ENCODE measurements at places on chromosomes 13 and 19.
A peak's percentile ranks its signal among the peaks of the same experiment; 100 is the strongest.

DNA sequence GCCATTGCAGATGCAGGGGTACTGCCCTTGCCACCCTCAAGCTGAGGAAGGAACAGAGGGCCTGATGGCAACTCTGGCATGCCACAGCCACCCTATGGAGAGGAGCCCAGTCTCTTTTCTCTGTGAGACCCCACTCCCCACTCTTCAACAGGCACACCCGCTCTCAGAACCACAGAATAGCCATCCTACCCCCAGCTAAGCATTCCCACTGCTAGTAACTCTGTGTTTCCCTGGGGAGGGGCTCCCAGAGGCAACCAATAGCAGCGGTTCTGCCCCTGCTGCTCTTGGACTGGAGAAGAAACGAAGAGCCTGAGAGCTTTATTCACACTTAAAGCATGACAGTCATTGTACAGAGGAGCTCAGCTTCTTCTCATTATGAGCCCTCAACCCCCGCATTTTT, 49.3 kb downstream of the UBL3 start:
- DNase-seq = no peak

DNA sequence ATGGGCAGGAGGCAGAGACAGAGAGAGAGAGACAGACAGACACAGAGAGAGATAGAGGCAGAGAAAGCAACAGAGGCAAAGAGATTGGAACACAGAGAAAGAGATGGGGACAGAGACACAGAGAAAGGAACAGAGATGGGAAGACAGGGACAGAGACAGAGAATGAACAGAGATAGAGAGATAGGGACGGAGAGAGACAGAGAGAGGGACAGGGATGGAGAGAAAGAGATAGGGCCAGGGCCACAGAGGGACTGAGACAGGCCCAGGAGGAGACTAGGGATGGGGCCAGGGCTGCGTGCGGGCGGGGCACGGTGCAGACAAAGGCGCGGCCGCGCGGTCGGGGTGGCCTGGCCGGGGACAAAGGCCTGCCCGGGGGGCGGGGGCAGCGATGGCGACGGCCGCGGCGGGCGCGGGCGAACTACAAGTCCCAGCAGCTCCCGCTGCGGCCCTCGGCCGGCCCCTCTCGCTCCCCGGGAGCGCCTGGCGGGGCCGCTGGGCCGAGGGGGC, at the start of gene ZNF358:
Gene ZNF358, plus strand, starts transcription at position 459 of the 507 bp plus-strand sequence. CDS start 3,140 bp downstream, outside the sequence.
- peak; percentile 77 for DNase-seq

- DNase-seq = peak; percentile 32
Observed at GRCh38 chr13:20160306-20161274, at the start of gene GJA3. Gene GJA3, minus strand, starts transcription at chr13:20161052. Its CDS starts 17,764 bp downstream, at chr13:20143288.

DNA sequence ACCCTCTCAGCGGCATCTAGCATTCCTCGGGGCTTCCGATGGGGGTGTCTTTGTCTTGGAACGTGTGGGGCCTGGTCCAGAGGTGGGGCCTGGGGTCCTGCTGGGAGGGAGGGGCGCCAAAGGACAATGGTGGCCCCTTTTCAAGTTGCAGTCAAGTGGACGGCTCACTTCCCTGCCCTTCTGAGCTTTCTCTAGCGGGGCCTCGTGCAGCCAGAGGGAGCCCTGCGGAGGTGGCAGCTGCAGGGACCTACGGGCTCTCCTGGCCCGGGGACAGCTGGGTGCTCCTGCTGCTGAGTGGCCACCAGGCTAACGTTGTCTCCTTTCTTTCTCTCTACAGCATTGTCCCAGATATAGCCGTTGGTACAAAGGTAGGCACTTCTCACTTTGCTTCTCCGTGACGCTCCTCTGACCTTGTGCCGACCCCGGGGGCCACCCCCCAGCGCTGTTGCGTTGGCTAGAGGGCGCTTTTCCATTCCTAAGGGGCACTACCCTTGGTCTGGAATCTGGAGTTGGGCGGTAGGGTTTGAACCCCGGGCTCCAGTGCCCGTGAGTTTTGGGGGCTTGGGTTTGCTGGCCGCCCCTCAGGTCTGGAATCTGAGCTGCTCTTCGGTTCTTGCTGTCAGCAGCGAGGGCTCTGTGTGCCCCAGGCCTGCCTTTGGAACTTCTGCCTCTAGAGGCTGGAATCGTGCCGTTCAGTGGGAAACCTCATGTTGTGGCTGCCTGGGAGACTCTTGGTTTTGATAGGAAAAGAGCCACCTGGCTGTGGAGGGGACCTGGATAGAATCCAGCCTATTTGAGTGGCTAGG, 2.0 kb downstream of the PTBP1 start:
- peak; percentile 64 for DNase-seq

DNA sequence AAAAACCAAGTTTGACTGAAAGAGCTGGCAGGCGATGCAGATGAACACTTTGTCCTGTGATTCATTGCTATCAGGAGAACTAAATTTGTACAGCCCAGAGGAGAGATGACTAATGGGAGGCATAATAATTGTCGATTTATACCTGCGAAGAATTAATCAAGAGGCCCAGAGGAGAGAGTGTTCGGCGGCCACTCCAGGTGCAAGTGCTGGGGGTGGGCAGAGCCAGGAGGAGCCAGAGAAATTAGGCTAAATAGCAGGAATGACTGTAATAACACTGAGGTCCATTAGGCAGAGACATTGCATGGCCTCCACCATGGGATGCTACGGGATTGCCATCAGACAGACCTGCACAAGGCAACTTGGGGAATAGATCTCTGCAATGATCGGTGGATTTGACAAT, 107.7 kb upstream of the UQCRFS1 start:
- no peak for DNase-seq

GRCh38 chr13:55673910-55674309, 1466.8 kb upstream of the PRR20A start:
- no peak for DNase-seq

DNA sequence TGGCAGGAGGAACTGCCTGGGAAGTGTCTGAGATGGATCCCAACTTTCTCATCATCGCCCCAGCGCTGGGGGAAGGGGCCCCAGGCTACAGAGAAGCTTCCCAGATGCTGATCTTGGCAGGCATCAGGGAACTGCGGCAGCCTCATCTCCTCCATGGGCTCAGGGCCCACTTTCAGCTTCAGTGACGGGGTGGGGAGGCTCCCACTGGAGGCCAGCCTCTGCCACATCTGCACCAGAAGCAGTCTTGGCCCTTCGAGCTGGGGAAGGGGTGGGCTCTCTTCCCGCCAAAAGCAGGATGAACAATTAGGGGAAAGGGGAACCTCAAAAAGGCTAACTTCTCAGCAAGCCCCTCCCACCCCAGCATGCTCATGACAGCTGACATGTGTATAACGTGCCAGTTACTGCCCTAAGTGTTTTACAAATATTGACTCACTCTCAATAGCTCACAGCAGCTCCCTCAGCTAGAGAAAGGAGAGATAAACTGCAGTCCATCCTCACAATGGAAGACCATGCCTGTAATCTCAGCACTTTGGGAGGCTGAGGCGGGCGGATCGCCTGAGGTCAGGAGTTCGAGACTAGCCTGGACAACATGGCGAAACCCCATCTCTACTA, 7.1 kb upstream of the S1PR2 start:
- DNase-seq = peak; percentile 77

DNA sequence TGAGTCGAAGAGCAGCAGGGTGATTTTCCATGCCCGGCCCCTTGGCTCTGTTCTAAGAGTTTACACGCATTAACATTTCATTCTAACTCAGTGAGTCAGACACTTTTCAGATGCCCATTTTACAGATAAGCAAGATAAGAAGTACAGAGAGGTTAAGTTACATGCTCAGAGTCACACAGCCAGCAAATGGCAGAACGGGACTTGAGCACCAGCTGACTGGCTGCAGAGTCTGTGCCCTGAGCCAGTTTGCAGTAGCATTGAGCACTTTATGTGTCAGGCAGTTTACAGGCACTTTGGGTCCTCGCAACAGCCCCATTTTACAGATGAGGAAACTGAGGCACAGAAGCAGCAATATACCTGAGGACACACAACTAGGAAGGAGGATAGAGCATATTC, 19.0 kb downstream of the CCDC8 start:
- DNase-seq = no peak

- DNase-seq = peak; percentile 53
Observed at GRCh38 chr13:27406178-27406939, 18.1 kb upstream of the GTF3A start.

DNA sequence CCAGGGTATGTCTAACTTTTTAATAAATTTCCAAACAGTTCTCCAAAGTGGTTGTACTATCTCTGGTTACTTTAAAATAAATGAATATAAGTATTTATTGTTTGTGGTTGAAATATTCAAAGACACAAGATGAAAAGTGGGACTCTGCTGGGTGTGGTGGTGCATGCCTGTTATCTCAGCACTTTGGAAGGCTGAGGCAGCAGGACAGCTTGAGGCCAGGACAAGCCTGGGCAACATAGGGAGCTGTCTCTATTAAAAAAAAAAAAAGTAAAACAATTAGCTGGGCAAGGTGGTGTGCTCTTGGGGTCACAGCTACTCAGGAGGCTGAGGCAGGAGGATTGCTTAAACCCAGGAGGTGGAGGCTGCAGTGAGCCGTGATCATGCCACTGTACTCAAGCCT, 10.4 kb downstream of the PNMA8A start:
- no peak for DNase-seq

- peak; percentile 73 for DNase-seq
Observed at GRCh38 chr19:55437410-55437809, 5.7 kb downstream of the SHISA7 start.

DNA sequence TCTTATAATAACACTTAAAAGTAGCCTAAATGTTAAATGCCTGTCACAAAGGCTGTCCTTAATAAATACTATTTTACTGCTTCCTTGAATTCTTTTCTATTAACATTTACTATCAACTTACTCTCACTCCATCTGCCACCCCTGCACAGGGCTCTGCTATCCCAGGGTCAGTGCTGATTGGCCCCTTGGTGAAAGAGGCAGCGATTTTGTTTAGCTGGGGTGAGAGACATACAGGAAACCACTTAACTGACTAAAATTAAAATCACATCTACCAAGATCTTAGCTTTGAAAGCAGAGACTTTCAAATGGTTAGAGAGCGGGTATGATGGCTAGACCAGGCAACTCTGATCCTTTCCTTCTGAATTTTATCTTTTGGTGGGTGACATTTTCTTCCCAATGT, 149.9 kb upstream of the HTR2A start:
- DNase-seq = no peak

GRCh38 chr13:31663880-31664585, 75.3 kb upstream of the RXFP2 start:
- no peak for DNase-seq

- DNase-seq = no peak
Observed at GRCh38 chr19:51959791-51960190, 26.8 kb downstream of the ZNF350 start.

- DNase-seq = no peak
Observed at GRCh38 chr13:78604782-78605611, 1.6 kb upstream of the POU4F1 start.

DNA sequence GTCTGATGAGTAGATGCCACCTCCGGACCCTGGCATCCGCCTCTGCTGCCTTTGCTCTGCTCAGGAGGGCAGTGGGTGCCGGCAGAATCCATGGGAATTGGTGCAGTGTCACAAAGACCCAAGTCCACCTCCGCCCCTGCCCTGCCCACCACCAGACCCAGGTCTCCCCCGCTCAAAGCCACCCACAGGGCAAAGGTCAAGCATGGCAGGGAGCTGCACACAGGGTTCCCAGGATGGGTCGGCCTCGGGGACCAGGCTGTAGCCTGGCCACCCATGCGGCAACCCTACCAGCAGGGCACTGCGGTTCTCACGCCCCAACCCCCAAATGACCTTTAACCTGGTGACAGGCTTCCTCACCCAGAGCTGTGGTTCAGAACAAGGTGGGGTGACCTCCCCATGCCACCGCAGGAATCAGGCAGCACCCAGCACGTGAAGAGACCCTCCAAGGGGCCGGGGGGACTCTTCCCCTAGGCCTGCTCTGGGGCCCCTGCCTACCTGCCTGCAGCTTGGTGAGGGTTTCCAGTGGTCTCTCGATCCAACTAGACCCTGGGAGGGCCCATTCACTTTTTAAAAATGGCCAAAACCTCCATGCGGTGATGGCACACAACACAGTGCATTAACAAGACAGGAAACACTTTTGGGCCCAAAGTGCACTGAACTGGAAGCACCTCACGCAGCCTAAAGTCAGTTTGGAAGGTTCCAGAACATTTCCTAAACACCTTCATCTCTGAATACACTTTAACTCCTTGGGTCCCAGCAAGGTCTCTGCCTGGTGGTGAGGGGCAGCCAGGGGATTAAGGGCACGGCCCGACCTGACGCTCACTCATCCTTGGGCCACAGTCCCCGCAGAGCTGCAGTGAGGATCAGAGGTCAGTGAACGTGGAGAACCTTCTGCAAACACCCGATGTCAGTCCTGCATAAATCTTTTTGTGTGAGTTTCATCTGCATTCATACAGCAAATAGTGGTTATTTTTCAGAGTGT, 11.0 kb downstream of the GAS6 start:
- no peak for DNase-seq

- no peak for DNase-seq
Observed at GRCh38 chr19:3914199-3914598, 18.7 kb upstream of the NMRK2 start.

DNA sequence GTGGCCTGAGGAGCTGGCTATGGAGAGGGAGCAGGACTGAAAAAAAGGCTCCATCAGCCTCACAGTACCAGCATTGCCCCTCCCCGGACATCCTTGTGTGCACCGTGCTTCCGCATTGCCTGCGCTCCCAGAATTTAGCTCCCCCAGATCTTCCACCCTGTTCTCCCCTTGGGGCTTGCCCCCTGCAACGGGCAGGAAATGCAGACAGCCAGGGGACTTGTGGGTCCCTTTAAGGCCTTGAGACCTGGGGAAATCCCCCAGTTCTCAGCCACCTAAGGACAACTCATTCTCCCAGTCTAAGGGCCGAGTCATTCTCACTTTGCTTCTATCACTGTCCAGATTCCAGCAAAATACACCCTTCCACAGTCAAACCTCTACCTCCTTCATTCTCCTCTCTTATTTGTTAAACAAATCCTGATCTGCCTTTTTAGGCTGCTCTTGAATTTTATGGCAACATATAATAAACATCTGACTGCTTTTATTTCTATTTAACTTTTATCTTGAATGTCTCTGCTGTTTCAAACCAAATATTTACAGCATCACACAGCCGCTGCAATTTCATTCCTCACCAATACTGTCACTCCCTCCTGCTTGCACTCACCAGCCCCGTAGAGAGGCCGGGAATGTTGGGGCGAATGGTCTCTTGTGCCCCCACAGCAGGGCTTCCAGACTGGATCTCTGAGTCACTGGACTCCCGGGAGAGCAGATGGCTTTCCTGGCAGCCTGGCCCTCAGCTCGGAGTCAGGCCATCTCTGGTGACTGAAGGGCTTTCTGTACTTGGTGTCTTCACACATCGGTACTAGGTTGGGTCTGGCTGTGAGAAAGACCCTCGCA, 221.9 kb downstream of the TSHZ3 start:
- DNase-seq = peak; percentile 99

DNA sequence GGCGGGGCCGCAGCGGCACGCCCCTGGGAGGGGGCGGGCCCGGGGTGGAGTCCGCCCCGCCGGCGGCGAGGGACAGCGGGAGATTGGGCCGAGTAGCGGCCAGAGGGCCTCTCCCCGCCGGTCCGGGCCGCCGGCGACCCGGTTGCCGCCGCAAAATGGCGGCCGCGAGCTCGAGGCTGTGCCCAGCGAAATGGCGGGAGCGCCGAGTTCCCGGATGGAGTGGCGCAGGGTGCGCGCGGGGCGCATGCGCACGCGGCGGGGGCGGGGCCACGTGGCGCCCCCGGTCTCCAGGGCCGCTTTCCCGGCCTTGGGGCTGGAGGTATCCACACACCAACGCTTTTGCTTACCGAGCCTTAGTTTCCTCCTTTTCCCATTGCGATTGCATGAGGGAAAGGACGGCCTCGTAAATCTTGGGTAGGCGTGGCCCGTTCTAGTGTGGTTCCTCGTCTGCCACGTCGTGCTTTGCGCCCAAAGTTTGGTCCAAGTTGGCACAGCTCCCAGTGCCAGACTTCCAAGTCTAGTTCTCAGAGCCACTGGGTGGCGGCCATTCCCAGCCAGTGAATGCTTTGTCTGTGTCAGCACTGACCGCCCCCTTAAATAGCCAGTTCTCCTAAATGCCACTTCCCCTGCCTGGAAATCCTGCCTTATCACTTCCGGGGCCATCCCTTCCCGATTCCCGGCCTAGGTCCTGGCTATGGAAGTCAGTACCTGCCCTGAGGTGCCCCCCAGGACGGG, 513 bp downstream of the CIRBP start:
- peak; percentile 92 for DNase-seq
